ENCODE measurements at places on chromosomes 12 and 14.

DNA sequence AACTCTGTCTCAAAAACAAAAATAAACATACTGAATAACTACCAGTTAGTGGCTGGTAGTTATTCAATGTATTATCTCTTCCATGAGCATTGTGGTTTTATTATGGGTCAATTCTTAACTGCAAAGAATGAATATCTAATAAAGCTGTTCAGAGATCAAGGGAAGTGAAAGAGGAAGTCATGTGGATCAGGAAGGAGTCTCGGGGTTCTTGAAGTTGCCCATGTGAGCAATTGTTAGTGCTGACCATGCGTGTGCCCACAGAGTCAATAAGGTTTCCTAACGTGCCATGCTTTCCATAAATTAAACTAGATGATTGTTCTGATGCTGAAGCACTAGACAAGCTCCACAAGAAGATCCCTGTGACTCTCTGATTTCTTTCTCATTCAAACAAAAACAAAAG lies 136.5 kb upstream of the CPSF6 start:
- DNase-seq, result no peak

DNA sequence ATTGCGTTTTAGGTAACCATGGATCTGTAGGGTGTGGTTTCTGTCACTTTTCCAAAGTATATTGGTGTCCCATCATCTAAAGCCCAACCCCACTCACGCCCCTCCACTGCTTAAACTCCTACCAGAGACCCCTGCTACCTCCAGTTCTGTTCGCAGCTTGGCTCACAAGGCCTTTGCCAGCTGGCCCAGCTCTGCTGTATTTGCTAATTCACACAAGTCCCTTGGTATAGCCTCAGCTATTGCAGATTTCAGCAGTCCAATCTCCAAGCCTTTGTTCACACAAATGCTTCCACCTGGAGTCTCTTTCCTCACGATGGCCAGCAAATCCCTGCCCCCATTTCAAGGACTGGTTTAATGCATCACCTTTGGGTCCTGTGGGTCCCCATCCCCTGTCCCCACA lies 24.2 kb downstream of the ISCA2 start:
- no peak for DNase-seq

- DNase-seq, result no peak
Observed at GRCh38 chr12:108333898-108334699, 5.0 kb downstream of the CMKLR1 start.

GRCh38 chr12:93279565-93280412 lies 97.9 kb upstream of the NUDT4 start:
- no peak for DNase-seq

DNA sequence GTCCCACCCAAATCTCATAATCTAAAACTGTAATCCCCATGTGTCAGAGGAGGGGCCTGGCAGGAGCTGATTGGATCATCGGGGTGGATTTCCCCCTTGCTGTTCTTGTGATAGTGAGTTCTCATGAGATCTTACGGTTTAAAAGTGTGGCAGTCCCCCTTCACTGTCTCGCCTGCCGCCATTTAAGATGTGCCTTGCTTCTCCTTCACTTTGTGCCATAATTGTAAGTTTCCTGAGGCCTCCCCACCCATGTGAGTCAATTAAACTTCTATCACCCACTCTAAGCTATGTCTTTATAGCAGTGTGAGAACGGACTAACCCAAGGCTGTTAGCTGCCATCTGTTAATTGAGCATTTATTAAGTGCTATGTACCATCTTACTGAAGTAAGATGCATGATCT lies 105.1 kb downstream of the PTPN11 start:
- DNase-seq, result no peak

DNA sequence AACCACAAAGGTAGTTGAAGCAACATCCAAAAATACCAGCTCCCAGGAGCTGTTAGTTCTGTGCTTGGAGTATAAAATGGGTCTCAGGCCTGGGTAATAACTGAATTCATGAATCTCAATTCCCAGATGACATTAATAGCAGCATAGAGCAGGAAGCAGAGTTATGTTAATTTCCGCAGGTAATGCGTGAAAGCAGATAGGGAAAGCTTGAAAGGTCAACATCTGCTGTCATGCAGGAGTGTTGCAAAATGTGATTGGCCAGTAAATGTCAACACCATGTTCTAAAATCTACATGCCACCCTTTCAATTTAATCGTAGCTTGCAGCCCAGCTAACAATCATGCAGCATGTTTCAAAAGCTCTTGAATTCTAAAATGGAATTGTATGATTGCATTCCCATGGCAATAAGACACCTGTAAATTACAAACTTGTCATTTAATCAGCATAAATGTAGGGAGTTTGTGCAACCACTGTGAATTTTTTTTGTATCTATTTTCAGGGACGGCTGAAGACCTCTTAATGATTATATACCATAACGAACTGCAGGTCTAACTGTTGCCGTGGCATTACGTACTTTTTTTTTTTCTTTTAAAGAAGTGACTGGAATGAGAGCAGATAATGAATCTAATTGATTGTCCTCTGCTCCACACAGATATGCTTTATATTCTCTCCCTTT lies 635.8 kb upstream of the FOXG1 start:
- DNase-seq, result no peak

GRCh38 chr12:110029290-110029815 lies 19.0 kb downstream of the C12orf76 start:
- DNase-seq, result no peak

DNA sequence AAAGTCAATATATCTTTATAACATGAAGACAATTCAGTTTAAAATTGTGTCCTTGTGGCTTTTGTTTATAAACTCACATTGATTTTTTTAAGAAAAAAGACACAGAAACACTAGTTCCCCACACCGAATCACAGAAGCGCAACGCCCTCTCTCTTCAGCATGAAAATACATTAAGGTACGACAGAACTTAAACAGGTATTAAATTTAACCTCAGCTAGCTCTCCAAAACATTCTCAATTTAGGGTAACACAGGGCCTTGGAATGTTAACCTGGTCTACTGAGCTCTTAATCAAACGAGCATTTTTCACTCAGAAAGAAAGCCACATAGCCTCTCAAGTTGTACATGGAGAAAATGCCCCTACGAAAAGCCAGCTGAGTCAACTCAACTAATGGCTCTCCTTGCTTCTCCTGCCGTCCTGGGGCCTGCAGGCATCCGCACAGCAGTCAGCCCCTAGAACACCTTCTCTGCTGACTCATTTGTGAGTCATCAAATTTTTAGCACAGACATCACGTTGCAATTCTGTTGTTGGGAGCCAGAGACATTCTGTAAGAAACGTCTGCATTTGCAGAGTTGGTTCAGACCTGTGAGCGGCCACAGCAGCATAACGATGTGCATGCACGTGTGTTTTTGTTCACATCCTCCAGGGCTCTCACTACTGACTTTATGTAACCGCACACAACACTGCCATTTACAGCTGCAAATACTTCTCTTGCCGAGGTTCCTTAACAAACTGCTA lies 141.6 kb downstream of the ITPR2 start:
- DNase-seq, result peak; percentile 3

DNA sequence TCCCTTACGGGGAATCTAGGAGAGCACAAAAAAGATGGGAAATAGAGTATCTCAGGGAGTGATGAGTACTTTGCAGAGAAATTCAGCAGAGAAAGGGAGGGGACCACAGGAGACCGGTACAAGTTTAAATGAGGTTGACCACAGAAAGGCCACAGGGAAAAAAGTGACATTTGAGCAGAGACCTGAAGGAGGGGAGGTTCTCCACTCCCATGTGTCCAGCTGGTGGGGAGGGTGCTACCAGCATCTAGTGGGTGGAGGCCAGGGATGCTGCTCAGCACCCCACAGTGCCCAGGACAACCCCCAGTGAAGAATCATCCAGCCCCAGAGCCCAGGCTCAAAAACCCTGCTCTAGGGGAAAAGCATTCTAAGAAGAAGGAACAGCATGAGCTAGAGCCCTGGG lies 34.6 kb downstream of the TESC start:
- DNase-seq, result no peak

GRCh38 chr14:34554540-34555250 lies 15.2 kb upstream of the EAPP start:
- DNase-seq, result no peak

- no peak for DNase-seq
Observed at GRCh38 chr12:104567832-104568486, 111.2 kb downstream of the CHST11 start.

- DNase-seq, result peak; percentile 22
Observed at GRCh38 chr12:105554223-105554678, 223.8 kb downstream of the C12orf75 start.

- DNase-seq, result no peak
Observed at GRCh38 chr14:87955501-87955900, 37.5 kb downstream of the GALC start.

DNA sequence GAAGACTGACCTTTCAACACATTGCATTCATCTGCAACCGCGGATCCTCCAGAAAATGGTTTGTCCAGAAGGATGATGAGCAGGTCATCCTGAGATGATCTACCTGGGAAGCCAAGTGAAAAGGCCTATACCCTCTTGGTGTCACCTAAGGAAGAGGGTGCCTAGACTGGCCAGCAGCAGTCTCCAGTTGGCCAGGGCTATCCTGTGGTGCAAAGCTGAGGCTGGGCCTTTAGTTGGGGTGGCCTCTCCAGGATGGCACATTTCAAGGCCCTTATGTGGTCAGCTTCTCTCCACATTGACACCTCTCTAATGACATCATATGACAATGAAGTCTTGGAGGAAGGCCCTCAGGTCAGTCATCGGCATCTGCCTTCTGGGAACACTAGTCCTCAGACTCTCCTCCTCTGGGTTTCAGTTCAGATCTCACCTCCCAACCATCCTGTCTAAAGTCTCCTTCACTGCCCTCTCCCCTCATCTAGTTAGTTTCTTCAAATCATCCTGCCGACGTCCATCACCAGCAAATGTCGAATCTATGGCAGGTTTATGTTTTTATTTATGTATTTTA lies 3.3 kb upstream of the SLC22A17 start:
- no peak for DNase-seq

- no peak for DNase-seq
Observed at GRCh38 chr12:120103044-120103338, 13.6 kb downstream of the RAB35 start.

DNA sequence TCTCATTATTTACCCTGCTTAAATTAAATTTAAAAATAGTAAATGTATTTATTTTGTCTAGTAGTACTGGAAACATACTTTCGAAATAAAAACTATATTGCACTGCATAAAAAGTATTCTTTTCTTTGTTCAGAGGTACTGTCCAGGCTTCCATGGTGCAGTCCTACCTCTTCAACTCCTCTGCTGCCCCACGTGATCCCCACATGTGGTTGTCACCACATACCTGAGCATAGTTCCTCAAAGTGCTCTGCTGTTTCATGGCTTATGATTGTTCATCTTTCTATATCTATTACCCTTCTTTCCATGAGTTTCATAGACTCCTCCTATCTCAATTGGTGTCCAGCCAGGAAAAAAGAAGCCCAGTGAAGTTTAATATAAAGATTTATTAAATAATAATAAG lies 317.5 kb upstream of the OR4E1 start:
- DNase-seq, result no peak

DNA sequence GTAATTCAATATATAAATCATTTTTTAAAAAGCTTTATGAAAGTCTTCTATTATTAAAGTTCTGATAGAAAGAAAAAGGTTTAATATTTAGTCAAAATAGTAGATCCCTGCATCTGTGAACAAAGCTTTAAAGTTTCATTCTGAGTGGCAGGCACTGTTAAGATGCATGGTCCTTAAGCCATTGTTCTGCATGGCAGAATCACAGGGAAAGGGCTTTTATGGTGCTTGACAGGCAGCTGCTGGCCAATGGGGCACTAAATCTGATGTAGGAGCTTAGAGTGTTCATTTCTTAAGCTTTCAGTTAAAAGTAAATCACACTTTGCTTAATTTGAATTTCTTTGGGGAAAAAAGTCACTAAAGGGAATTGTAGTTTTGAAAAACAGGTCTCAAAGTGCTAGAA lies 148.2 kb downstream of the PLEKHA5 start:
- no peak for DNase-seq

GRCh38 chr14:32329690-32330285 lies 690 bp downstream of the AKAP6 start:
- DNase-seq, result no peak

- DNase-seq, result no peak
Observed at GRCh38 chr14:101442451-101442850, 118.8 kb upstream of the DIO3 start.

DNA sequence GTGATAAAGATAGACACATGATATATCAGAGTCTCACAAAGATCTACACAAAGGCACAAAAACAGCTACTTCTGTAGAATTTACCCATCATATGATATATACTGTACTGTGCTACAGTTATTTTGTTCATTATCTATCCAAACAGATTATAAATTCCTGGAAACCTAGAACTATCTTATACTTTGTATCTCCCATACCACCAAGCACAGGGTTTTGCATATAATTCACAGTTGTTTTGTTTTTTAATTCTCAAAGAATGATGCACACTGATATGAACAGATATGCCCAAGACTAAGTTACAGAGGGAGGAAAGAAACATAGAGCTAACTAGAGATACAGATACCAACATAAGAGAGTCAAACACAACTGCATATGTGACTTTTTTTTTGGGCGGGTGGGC lies 3.4 kb downstream of the PRKAG1 start:
- DNase-seq, result no peak

DNA sequence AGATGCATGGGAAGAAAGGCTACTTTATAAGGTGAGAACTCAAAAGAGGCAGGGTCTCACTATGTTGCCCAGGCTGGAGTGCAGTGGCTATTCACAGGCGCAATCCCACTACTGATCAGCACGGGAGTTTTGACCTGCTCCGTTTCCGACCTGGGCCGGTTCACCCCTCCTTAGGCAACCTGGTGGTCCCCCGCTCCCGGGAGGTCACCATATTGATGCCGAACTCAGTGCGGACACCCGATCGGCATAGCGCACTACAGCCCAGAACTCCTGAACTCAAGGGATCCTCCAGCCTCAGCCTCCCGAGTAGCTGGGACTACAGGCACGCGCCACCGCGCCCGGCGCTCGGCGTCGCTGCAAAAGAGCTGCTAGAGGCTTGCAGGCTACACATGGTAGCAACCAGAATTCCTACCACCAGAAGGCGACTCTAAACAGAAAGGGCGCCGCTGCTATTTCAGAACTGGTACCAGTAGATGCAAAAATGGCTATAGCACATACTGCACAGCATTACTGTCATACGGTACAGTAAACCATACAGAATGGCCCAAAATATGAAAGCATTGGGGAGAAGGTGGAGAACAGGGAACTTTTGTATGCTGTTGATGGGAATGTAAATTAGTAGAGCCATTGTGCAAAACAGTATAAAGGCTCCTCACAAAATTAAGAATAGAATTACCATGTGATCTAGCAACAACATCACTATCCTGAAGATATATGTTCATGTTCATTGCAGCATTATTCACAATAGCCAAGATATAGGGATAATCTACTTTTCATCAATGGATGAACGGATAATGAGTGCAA lies 1.2 kb upstream of the NEMF start:
- DNase-seq, result peak; percentile 45
